Gastroesophageal sphincter (tissue), 4 donors: ENCODE measurements at places on chromosomes 5 and 9.

GRCh38 chr9:68932458-68932857, 81.5 kb downstream of the PRKACG start:
- ATAC-seq = no peak

DNA sequence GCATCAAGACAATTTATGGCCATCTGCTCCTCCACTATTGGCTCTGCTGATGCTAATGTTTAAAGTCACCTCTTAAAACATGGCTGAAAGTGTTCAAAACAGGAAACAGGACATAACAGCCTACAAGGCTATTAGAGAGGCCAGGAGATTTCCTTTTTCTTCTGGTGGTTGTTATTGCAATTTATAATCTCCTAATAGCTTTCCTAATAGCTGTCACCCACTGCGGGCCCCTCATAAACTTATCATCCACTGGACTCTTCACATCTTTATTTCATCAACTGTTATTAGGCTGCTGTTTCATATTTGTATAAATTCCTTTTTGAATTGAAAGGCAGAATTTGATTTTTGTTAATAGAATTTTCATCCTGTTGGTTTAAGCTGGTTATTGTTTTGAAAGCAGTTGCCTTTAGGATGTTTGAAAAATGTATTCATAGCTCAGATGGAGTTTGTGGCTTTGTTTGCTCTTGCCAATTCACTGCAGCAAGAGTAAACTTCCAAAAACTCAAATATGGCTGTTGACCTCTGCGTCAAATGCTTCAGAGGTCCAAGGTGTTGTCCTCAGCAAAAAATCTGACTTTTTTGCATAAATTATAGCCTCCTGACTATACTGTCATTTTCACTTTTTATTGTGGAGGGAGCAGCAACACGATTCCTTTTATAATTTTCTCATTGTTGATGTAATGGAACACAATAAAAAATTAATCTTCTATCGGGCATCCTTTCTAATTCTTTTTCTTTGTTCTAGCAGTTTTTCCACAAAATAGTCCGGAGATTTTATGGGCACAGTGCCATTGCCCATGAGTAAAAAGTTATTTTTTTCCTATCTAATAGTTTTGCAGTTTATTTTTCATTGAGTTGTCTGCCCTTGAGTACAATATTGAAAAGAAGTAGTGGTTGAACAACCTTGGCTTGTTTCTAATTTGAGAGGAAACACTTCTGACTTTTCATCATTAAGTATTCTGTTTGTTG, 69.3 kb downstream of the MAT2B start:
- ATAC-seq = no peak

DNA sequence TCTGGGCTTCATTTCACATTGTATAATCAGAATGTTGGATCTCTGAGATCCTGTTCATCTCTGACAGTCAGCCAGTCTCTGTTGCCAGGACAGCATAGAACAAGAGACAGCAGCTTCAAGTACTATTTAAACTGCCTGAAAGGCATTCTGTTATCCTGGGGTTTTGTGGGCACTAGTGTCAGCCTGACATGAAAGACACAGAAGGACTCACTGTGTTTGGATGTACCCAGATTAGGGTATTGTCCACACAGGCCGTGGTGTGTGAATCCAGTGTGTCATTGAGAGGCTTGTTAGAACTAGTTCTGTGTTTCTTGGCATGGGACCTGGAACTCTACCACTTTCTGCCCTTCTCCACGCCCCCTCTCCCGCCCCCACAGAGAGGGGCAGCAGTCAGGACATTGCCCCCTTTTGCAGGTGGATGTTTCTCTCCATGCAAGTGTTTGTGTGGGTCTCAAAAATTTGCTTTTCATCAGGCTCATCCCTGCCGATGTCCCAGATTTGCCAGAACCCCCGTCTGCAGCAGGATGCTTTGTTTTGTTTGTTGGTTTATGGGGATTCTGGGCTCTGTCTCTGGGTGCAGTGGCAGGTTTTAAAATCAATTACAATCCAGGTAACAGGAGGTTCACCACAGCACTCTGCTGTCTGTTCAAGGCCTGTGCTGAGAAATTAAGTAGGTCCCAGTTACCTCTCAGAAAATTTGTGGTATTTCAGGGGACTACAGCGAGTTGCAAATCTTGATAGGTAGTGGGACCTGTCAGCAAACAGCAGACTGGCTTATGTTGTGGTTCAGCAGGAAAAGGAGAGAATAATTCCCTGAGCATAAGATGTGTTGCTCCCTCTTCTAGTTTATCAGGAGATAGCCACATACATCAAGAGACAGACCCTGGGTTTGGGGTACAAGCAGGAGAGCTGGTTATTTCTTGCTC, 144.6 kb downstream of the DOCK2 start:
- no peak for ATAC-seq

- ATAC-seq = no peak
These were observed 10.4 kb downstream of the TRIM14 start for GRCh38 chr9:98108531-98109031.

GRCh38 chr9:115161446-115161845, 43.5 kb upstream of the TNC start:
- ATAC-seq = no peak

- ATAC-seq = no peak
These were observed 38.7 kb upstream of the SLC36A1 start for GRCh38 chr5:151408591-151409230.
